ENCODE measurements at places on chromosomes 7 and 10.

DNA sequence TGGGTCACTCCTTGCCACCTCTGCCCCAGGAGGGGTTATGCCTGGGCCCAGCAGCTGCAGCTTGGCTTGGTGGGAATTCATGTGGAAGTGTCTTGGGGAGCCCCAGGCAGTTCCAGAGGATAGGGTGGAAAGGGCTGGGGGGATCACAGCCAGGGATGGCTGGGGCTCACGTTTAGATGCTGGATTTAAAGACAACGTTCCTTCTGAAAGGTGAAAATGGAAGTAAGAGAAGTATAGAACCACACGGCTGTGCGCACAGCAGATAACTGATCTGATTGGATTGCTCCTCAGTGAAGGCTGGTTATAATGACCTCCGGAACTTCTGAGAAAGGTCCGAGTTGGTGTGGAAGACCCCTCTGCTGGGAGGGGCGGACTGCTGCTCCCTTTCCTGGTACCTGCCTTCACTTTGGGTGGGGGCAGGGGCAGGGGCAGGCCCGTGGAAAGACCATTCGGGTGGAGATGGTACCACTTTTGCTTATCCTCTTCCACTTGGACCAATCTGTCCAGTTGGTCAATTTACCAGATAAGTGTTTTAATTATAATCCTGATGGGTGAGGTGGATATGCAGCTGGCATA lies 7.9 kb upstream of the MYL7 start:
- DNase-seq: no peak

DNA sequence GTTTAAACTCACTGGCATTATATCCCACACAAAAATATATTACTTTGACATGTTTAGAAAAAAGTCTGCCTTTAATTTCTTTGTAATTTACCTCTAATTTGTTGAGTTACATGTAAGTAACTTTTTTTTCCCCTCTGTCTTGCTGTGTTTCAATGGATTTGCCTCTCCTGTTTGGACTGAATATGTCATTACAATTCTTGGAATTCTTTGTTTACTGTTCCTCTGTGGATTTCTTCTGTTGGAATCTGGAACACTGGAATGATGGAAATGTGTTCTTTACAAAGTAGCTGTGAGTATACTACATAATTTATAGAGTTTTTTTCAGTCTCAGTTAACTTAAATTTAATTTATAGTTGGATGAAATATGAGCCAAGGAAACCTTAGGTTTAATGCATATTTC lies 30.4 kb downstream of the SEPTIN7 start:
- peak; percentile 16 for DNase-seq

DNA sequence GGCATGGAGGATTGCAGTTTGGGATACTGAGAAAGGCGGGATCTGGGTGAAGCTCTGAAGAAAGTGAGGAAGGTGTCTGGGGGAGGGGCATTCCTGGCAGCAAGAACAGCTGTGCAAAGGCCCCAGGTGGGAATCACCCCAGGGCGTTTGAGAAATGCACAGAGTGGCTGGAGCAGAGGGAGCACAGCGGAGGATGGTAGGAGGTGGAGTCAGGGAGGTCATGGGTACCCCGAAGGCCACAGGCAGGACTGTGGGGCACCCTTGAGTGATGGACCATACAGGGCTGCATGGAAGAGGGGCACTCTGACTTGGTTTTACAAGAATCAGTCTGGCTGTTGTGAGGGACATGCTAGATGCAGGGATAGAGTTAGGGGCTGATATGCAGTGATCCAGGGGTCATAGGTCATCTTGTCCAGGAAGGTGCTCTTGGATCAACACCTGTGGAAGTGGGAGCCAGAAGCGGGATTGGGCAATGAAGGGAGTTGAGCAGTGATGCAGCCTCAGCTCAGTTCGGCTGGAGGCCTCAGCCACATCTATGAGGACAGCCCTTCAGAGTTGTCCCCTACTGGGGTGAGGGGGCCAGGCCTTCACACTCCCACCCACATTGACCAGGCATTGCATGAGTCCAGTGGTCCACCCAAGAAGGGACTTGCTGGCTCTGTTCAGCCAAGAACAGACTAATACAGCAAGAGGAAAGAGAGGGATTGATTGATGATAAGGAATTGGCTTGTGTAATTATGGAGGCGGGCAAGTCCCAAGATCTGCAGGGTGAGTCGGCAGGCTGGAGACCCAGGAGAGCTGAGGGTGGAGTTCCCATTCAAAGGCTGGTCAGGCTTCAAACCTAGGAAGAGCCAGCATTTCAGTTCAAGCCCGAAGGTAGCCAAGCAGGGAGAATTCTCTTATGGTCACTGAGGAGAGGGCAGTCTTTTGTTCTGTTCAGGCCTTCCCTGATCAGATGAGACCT lies 48.7 kb downstream of the TSPAN15 start:
- no peak for DNase-seq

DNA sequence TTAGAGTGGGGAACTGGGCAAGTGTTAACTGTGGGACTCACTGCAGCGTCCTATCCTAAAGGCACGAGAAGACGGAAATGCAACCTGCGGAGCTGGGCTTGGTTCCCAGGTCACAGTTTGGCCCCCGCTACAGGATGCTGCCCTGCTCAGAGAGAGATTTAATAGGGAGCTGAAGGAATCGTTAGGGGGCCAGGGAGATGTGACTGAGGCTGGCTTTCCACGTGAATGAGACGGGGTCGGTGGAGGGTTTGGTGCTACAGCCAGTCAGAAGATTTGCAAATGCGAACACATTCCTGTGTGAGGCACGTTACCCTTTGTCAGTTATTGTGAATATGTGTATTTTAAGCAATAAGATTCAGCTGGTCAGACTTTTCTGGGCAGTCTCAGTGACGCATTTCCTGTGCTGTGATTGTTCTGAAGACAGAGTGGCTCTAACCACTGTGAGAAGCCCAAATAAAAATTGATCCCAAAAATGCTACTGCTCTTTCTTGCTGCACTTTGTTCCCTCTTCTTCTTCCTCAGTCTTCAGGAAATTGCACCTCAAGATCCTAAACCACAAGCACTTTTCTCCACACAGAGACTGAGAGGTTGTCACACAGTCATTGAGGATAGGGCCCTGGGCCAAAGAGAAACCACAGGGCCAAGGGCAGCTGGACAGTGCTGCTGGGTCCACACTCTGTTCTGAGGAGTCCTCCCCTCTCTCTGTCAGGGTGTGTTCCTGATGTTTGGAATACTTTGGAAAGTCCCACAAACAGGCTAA lies 21.2 kb downstream of the CYP17A1 start:
- peak; percentile 57 for DNase-seq

DNA sequence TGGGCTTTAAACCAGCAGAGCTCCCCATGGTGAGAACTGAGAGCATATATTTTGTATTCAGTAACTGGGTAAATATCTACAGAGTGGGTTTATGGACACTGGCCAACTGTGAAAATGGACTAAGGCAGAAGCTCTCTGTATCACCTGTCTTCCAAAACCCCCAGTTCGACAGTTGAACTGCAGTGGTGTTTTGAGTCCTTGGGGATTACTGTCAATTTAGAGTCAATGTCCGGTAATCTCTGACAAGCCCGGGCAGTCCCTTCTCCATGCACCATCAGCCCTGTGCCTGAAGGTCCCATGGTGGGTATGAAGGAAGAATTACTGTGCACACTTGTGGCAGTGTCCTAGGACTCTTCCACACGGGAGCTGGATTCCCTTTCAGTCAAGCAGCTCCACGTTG lies 235.0 kb downstream of the CCSER2 start:
- no peak for DNase-seq

DNA sequence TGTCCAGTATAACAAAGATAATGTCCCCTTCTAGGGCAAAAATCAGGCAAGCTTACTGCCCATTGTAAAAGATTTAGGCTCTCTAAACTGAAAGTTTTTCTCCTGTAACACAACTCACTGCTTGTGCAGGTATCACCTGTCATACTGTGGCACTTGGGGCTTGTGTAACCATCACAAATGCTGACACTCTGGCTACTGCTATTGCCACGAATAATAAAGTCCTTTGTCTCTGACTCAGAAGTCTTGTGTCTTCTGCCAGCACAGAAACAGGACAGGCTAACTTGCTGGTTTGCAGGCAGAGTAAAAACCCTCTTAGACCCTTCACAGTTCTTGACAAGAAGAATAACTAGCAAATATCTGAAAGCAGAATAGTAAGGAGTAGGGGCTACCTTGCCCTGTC lies 273.9 kb downstream of the RPS24 start:
- DNase-seq: no peak

GRCh38 chr7:126657137-126657536 lies 595.6 kb downstream of the GRM8 start:
- DNase-seq: no peak

GRCh38 chr7:22759721-22760120 lies 32.7 kb downstream of the IL6 start:
- DNase-seq: no peak

DNA sequence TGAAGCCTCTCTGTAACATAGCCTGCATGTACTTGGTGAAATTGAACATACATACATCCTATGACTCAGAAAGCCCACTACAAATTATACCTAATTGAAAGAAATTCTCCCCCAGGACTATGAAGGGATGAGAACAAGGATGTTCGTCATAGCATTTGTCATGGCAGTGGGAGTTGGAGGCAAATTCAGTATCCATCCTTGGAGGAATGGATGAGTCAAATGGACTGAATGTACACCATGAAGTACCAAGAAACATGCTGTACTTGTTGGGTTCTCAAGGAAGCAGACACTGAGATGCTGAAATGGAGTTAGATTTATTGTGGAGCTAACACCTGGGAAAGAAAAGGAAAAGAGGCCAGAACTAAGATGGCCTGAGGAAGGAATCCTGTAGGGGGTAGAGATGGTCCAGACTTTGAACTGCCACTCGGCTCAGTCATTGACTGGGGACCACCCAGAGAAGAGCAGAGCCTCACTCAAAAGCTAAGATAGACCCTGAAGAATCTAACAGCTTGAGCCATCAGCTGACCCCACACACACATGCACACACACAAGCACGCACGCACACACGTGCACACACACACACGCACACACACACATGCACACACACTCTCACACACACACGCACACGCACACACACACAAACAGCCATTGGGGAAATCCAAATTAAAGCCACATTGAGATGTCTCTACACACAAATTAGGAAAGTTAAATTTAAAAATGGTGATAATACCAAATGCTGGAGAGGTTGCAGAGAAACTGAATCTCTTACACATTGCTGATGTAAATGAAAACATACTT lies 22.3 kb downstream of the AOC1 start:
- DNase-seq: no peak

DNA sequence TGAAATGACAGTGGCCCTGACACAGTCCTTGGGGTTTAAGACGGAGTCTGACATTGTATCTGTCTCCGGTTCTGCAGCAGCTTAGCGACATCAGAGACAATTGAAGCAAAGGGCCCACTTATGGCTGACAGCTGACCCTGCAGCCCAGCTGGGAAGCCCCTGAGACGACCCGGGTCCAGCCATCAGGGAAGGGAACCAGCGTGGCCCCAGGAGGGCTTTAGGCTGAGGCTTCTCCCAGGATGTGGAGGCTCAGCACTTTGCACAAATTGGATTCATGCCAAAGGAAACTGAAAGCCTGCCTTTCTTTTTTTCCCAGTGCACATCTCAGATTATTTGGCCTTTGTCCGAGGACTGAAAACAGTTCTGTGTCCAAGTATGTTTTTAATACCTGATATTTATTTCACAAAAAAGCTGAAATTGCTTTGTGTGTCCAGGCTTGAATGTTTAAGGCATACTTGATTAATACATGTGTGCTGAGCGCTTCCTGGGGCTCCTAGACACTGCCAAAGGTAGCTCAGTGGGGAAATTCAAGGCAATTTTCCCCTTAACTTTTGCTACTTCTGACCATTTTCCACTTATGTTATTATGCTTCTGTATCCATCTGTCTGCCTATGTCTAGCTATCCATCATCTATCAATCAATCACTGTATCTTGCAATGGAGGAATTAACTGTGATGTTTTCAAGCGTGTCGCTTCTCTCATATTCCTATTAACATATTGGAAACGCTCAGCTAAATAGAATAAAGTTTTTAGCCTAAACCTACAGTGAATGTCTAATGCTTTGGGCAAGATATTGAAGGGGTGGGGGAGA lies 34.8 kb downstream of the KLF6 start:
- no peak for DNase-seq

GRCh38 chr7:149240637-149241036 lies 1.2 kb downstream of the ZNF212 start:
- DNase-seq: no peak

DNA sequence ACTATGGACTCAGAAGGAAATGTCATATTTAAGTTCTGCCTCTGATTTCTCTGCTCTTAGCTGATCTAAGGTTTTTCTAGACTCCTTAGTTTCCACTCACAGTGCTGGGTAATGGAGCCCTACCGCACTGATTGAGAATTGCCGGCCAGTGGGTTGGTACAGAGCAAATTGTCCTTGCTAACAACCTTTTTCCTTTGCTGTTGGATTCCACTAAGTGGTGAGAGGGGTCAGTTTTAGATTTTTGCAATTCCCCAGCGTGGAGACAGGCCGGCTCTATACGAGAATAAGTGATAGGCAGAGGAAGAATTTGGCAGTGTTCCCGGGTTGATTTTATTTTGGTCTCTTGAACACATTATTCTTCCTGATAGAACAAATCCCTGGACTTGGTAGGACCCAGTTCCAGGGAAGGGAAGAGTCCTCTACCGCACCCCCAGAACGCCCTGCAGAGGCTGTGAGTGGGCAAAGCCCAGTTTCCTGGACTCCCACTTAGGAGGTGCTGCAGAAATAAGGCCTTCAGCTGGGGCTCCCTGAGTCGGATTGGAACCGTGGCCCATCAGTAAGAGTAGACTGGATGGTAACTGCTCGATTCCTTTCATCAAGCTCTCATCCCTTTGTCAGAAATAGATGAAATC lies 3.0 kb upstream of the NRP1 start:
- DNase-seq: peak; percentile 40

DNA sequence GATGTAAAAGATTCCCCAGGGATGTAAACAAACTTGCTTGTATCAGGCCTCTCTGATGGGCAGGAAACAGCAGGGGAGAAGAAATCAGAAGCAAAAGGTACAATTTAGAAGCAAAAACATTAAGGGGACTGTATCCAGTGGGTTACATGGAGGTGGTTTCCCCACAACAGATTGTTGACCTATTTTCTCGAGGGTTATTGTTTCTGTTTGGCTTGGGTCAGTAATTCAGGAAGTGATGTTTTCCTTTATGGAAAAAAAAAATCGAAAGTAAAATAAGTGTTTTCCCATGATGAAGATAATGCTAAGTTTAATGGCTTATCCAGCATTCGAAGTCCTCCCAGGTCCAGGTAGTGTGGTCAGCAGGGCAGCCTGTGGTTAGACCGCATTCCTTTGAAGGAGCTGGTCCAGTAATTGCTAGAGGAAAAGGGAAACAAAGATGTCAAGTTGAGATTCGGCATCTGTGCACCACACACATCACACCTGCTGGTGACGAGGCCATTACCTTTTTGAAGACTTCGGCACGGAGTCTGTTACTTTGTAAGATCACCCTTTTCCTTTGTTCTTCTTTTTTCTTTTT lies 37.3 kb upstream of the ADAM12 start:
- no peak for DNase-seq

GRCh38 chr7:745431-746154 lies 18.5 kb upstream of the PRKAR1B start:
- DNase-seq: no peak

Measured in AG08396 (cell line).